ENCODE measurements at places on chromosomes 16 and 17.

GRCh38 chr16:86363836-86364618 lies 146.3 kb upstream of the FOXF1 start:
- no peak for DNase-seq

DNA sequence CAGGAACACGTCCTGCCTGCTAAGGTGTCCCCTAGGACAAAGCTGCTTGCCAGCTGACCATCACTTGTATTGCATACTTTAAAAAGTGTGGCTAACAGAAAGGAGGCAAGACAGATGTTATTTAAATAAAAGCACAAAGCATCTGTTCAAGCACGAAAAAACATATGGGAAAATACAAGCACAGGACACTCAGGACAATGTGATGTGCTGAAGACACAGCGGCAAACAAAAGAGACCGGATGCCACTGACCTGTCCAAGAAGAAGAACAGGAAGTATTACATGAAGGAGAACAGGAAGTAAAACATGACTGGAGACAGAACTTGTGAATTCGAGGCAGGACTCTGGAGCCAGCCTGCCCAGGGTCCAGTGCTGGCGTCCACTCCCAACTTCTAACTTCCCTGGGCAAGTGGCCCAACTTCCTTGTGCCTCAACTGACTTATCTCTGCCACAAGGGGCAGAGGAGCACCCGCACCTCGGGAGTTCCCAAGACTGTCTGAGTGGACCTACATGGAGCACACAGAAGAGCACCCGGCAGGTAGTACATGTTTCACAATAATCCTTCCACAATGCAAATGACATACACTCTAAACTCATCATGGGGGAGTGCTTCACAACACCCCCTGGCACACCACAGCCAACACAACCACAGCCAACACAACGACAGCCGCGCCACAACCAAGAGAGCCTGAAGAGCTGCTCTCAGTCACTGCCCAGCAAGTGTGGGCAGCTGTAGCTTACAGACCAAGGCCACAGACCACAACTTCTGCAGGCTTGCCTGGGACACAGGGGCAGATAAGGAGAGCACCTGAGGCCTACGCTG lies 36.6 kb downstream of the ANKRD11 start:
- DNase-seq: no peak

GRCh38 chr16:89094252-89094879 lies 714 bp downstream of the ACSF3 start:
- no peak for DNase-seq

DNA sequence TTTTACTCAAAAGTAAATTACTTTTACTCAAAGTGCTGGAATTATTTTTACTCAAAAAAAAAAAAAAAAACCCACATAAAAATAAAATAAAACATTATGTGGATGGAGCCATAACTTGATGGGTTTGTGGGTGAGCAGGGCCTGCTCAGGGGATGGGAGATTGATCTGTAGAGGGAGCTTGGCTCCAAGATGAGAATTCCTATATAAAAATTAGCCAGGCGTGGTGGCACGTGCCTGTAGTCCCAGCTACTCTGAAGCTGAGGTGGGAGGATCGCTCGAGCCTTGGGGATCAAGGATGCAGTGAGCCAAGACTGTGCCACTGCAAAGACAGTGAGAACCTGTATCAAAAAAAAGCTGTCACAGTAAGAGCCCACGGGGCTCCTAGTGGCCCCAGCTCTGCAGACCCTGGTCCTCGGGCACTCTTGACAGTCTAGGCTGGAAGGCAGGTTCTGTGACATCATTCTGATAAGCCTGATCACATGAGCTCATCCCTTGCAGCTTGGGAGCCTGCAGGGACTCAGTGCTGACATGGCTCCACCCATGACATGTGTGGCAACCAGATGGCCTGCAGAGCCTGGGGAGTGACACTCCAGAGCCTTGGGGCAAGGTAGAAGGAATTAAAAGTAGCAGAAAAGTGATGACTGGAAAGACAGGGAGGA lies 42.5 kb downstream of the ST3GAL2 start:
- no peak for DNase-seq

GRCh38 chr17:37327341-37328090 lies 48.3 kb upstream of the C17orf78 start:
- DNase-seq: no peak

DNA sequence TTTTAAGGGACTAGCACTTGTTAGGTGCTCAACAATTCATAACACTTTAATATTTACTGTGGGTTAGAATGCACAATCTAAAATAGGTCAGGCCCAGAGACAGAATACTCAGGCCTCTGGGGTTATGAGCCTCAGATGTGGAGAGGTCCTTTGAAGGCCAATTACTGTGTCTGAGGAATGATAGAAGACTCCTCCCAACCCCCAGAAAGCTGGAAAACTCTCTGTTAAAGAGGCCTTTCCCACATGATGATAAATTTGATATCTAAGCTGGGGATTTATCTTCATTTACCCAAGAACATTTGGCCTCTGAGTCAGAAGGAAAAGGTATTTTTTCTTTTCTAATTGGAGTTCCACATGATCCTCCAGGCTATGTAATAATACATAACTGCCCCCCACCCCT lies 41.1 kb upstream of the MMD start:
- no peak for DNase-seq
